Stimulated activated CD8-positive, alpha-beta memory T cell treated with anti-CD3 and anti-CD28 coated beads, Interleukin-2, amount 100 ng/mL, for 1 hour (primary cell): ENCODE measurements at places on chromosomes 2 and 18.

DNA sequence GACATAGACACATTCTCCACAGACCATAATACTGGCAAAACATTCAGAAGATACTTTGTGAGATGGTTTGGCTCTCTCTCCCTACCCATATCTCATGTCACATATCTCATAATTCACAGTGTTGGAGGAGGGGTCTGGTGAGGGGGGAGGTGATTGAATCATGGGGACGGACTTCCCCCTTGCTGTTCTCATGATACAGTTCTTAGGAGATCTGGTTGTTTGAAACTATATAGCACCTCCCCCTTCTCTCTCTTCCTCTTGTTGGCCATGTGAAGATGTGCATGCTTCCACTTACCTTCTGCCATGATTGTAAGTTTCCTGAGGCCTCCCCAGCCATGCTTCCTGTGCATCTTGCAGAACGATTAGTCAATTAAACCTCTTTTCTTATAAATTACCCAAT, 61.1 kb downstream of the HK2 start:
- DNase-seq = no peak

- no peak for DNase-seq
Measured at GRCh38 chr18:4720518-4720917, 265.4 kb upstream of the DLGAP1 start.

- no peak for DNase-seq
Measured at GRCh38 chr2:46490521-46491141, 11.3 kb downstream of the TMEM247 start.

- DNase-seq = no peak
Measured at GRCh38 chr2:116490511-116491145, 1323.9 kb upstream of the DDX18 start.

GRCh38 chr2:63818271-63818670, 23.4 kb upstream of the UGP2 start:
- DNase-seq = no peak

GRCh38 chr2:134452042-134452733, 198.3 kb downstream of the MGAT5 start:
- no peak for DNase-seq
